ENCODE measurements at places on chromosomes 3 and 15.

DNA sequence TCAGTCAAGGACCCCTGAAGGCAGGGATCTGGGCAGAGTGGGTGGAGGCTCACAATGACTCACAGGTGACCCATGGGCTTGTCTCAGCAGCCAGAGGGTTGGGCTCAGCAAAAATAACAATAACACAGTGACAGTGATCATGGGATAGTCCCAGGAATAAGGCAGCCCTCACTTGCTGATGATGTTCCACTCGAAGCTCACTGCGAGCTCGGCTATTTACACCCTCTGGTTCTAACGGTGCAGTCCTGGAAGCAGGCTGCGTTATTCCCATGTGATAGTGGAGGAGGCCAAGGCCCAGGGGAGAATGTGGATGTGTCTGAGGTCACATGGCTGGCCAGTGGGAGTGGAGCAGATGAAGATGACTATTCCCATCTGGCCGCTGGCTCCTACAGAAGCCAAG lies 16.2 kb downstream of the CCDC33 start:
- ATAC-seq, result no peak

DNA sequence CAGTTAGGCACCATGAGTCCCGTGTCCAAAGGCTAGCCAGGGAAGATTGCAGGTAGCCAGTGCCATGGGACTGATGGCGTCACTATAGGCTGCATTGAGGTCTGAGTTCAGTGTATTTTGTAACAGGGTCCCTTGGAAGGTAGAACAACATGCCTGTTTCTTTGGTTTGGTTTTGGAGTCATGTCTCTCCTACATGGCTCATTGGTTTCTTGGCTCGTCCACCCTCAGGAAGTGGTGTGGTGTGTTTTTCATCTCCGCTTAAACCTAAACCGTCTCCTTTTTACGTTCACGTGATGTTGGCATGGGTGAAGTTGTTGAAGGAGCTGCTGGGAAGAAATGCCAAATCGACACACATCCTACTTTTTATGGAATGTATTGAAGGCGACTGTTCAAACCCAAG lies 71.6 kb downstream of the FLNB start:
- ATAC-seq, result no peak

DNA sequence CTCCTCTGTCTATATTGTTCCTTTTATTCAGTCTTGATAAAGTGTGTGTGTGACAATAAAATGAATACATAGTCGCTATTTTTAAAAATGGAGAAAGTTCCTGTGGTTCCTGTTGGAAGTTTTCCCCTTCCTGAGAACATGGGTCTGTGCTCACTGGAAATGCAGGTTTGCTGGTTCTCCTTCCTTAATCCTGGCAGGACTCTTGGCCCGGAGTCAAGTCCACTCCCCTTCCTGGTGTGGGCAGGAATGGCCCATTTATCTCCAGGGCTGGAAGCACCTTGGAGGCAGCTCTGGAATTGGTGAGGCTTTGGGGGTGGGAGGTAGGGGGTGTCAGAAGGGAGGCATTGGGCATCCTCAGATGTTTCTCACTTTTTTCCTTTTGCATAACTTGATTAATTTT lies 30.1 kb downstream of the FOXL2 start:
- ATAC-seq, result no peak

- no peak for ATAC-seq
These were observed 16.0 kb downstream of the FBLN2 start for GRCh38 chr3:13564751-13565560.

DNA sequence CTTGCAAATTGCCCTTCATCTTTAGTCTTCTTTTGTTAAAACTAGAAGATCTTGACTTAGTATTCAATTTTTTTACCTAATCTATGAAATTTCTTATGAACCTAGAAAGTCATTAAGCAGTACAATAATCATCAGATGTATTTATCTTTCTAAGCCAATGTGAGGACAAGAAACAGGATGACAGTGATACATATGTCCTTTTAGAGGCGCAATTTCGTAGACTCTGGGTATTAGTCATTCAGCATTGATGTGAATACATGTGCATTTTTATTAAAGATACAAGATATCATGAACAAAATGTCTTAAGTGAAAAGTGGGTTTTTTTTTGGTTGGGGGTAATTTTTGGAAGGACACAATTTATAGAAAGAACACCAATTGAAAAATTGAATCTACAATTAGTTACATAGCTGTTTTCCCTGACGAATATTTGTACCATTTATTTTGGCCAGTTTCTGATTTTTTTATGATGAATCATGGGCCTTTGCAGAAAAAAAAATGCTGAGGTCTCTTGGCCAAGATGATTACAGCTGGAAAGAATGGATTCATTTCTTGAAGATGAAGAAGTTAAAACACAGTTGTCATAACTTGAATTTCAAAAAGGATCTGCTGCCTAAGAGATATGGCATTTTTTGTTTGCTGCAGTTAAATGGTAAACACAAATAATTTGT lies 48.9 kb upstream of the AGTR1 start:
- peak; percentile 89 for ATAC-seq

GRCh38 chr3:193553586-193553985 lies 1.1 kb downstream of the ATP13A4 start:
- no peak for ATAC-seq

DNA sequence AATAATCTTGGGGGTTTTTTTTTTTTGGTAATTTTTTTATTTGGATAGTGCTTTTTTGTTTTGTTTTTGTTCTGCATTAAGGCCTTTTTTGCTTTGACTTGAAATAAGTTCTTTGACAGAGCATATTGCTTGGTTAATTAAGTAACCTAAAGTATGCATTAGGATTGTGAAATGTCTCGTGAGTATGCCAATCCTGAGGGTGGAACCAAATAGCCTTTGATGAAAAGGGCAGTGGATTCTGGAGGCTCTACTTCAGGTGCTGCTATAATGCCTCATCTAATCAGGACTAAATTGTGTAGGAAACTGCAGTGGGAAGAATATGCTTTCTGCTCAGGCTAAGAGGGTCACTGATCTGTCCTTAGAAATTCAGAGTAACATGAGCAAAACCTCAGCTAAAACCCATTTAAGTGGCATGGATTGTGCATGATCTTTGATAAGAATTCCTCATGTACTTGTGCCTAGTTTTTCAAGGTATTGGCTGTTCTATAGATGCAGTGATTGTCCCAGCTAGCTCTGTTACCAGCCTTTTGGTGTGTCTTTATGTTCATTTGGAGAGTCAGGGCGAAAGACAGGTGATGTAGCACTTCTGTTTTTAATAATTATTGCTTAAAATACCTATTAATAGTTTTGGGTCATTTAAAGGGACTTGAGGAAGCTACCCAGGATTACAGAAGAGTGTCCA lies 15.4 kb downstream of the CDV3 start:
- no peak for ATAC-seq

DNA sequence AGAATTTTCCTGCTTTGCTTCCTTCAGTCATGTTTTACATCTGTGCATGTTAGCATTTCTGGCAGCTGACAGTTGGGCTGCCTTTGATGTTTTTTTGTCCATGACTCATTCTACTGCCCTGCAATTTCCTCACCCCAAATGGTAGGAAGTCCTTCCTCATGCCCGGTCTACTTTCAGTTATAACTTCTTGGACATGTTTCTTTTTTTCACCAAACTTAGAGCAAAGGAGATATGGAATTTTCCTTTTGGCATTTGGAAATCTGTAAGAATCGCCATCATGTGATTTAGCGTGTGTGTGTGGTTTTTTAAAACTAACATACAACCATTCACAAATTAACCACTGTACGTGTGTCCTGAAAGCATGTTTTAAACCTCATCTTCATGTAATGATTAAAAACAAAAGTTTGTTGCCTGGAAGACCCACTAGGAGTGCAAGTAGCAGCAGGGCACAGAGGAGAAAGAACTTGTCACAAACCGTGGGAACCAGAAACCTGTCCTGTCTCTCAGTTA lies 430.7 kb upstream of the CFAP20DC start:
- peak; percentile 42 for ATAC-seq

Data from SK-N-SH treated with all-trans-retinoic acid at 6 μM for 48 hours (cell line).